GM23338 (cell line): ENCODE measurements at places on chromosomes 7 and 10.

DNA sequence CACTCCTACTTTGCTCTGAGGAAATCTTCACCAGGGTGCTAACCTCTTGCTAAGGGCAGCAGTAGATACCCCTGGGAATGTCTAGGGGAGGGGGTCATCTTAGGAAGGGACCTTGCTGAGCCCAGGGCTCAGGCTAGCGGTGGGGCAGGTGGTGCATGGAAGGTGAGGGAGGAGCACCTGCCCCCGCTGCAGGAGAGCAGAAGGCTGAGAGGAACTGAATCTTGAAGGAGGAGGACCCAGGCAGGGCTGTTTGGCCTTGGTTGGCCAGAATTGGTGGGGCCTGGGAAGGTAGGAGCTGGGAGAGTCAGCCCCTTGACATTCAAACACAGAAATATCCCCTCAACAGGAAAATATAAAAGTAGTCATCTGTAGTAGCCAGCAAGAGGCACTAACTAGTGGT is 7.0 kb downstream of the CALHM3 start:
- no peak for DNase-seq

DNA sequence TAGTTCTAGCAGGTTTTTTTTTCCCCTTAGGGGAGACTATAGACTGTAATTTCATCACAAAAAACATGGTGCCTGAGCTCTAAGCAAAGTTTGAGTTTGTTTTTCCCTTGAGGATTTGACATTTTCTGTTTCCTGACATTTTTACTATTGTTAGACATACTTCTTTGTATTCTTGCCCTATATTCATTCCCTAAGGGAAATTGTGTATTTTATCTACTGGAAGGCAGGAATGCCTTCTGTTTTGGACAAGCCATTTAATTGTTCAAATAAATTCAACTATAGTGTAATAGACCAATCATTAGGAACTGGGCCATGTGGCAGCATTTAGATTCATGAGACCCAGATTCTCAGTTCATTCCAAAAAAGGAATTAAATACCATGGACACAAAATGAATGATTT is 335.0 kb downstream of the EXOC4 start:
- no peak for DNase-seq

GRCh38 chr10:59906417-59907202 is at the start of gene CCDC6:
TSS of gene CCDC6 (minus strand) at chr10:59906556. CDS start at chr10:59906424, 132 bp downstream.
- DNase-seq = peak; percentile 96

DNA sequence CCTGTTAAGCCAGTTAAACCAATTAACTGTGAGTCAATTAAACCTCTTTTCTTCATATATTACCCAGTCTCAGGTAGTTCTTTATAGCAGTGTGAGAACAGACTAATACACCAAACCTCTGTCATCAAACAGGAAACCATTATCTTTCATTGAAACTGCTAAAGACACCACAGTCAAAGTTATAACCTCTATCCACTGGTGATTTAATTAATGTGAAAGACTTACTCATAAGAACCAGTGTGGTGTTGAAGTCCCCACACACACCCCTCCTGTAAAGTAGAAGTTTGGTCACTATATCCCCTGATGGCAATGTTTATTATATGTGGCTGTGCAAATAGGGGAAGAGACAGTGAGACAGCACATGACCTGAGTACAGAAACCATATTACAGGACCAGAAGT is 228.1 kb downstream of the NEBL start:
- no peak for DNase-seq

DNA sequence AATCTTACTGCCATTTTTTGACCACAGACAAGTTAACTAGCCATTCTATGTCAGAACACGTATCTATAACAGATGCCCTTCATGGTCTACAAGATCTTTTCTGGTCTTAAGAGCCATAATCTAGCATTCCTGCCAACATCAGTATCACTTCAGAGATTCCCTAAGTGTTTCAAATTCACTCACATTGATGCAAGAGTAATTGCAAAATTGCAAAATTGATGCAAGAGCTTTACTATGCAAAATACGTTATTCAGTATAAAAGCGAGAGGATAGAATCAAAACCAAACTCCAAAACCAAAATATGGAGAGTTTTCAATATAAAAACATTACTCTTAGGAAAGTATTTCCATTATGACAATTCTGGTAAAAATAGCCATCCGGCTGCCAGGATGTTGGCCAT is 38.1 kb upstream of the PPP1R17 start:
- no peak for DNase-seq

DNA sequence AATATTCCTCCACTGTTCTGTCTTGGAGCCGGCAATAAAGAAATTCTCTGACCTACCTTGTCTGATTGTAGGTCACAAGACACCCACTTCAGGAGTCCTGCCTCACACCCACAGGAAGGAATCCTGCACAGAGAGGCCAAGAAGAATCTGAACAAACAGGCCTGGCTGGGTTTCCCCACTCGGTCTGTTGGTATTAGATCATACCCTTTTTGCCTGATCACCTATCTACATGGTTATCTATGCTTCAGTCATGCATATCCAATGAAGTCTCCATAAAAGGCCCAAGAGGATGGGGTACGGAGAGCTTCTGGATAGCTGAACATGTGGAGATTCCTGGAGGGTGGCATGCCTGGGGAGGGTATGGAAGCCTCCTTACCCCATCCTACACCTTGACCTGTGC is 12.3 kb downstream of the OGDH start:
- no peak for DNase-seq

- DNase-seq = no peak
Measured at GRCh38 chr10:61028861-61029361, 84.9 kb upstream of the RHOBTB1 start.

DNA sequence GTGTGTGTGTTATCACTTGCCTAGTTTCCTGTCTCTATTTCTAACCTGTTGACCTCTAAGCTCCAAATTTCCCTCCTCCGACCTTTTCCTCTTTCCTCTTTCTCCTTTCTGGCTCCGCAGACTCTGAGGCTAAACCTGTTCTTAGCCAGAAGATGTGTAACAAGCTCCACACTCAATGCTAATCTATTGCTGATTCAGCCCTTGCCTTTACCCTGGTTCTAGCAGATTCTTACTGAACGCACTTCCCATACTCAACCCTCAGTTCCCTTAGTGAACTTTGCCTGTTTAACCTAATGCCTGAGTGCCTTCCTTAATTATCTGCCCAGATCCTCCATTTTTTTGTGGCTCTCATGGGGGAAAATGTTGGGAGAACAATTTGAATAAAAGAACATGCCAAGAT is 30.0 kb upstream of the SGMS1 start:
- DNase-seq = no peak

DNA sequence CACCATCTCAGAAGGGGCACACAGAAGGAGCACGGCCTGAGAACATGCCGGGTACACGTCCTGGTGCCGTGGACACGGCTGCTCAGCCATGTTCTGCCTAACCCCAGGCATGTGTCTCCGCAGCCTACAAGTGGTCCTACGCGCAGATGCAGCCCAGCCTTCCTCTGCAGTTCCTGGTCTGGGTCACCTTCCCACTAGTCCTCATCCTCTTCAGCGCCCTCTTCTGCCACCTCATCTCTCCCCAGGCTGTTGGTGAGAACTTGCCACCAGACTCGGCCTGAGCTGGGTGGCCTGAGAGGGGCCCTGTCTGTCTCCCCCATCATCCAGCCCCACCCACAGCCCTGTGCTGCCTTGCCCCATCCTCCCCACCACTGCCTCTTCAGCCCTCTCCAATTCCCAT is 5.3 kb downstream of the CLCN1 start:
- no peak for DNase-seq
